ENCODE measurements at places on chromosomes 2 and 18. TPM values are rescaled to one million over a fixed set of nuclear protein-coding genes. Genes with fewer than 3 reads are reported as not detected.

The STON1 gene
- 3.7 TPM for total RNA-seq

The ASPRV1 gene
- total RNA-seq: 0.15 TPM

The RBFA gene
- 40.5 TPM for total RNA-seq

The SPATA3 gene
- not detected for total RNA-seq

The TRAPPC12 gene
- total RNA-seq: 114 TPM

The RAX gene
- total RNA-seq: not detected

The CPO gene
- total RNA-seq: not detected

The RFTN2 gene
- total RNA-seq: 0.10 TPM

- no peak for DNase-seq
These were observed 179.9 kb upstream of the NETO1 start for GRCh38 chr18:73047688-73048087.

DNA sequence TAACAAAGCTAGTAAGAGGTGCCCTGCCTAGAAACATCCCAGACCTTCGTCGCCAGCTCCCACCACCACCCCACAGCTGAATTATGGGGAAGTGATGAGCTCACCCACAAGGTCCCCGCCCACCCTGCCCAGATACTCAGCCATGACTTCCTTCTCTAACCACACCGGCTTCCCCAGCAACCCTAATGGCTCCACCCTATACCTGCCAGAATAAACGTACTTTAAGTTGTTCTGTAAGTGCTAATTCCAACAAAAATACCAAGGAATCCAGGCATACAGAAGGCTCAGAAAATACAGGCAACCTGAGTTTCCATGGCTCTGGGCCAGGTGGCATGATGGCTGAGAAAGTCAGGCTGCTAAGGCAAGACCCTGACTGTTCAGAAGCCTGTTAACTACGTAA lies 39.1 kb downstream of the TMEM163 start:
- DNase-seq: no peak

DNA sequence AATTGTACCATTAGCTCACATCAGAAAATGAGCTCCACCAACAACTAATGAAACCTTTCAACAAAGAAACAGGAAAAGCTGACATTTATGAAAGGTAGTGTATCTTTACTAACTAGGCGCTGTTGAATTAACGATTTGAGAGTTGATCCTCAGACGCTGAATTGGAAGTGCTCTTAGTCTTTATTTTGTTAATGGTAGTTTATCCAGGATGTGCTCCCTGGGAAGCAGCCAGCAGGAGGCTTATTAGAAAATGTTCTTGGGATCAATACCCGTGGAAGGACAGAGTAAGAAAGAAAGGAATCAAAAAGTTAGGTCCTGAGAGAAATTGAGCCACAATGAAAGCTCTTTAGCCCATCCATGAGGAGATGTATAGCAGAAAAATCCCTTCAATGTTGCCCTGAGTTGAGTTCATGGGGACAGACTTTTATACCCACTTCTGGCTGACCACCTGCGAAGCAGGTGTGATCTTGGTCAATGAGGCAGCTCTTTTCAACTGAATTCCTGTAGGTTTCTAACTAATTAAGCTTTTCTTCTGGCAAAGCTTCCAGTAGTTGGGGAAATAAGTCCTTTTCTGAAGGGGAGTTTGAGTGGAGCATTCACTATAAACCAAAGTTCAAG lies 492.6 kb upstream of the REG3G start:
- no peak for DNase-seq

- DNase-seq: no peak
These were observed 61.1 kb downstream of the XRCC5 start for GRCh38 chr2:216170076-216170763.

GRCh38 chr2:38446906-38447561 lies 70.0 kb upstream of the ATL2 start:
- no peak for DNase-seq

DNA sequence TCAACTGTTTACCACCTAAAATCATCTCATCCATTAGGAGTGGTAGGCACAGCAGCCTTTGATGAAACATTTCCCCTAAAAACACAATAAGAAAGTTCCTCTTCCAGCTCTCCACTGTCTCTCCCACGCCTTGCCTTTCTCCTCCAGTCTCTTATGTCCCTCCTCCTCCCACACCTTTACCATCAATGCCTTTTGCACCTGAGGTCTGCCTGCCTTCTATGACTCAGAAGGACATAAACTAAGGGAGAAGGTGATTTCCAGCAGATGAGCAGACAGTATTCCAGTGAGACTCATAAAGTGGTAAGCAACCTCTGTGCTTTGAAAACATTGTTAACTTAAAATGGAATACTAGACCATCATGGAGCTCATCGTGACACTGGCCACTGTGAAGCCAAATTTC lies 34.2 kb upstream of the NDUFV2 start:
- no peak for DNase-seq

DNA sequence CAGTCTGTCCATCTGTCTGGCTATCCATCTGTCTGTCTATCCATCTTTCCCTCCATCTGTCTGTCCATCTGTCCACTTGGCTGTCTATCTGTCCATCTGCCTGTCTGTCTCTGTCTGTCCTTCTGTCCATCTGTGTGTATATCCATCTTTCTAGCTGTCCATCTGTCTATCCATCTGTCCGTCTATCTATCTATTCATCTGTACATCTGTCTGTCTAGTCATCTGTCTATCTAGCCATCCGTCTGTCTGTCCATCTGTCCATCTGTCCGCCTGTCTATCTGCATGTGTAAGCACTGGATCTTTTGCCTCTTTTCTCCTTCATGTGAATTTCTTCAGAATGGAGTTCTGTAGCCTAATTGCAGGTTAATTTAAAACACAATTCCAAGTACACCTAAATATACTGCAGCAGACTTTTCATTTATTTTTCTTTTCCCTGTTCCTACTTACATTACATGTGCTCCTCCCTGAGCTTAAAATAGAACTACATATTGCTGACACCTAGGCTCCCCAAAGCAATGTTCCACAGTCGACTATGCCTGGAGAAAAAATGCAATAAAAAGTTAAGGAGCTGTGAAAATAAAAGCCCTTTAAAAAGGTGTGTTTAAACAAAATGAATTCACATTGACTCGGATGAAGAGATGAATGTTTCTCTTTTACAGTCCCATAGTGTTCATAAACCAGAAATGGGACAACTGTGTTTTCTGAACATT lies 37.4 kb upstream of the TXNDC2 start:
- DNase-seq: no peak

GRCh38 chr2:75200140-75201096 lies 1.1 kb upstream of the TACR1 start:
- peak; percentile 68 for DNase-seq

GRCh38 chr2:170883683-170884082 lies 45.4 kb upstream of the GORASP2 start:
- peak; percentile 76 for DNase-seq

GRCh38 chr2:237774811-237775553 lies 23.6 kb upstream of the RBM44 start:
- peak; percentile 43 for DNase-seq

DNA sequence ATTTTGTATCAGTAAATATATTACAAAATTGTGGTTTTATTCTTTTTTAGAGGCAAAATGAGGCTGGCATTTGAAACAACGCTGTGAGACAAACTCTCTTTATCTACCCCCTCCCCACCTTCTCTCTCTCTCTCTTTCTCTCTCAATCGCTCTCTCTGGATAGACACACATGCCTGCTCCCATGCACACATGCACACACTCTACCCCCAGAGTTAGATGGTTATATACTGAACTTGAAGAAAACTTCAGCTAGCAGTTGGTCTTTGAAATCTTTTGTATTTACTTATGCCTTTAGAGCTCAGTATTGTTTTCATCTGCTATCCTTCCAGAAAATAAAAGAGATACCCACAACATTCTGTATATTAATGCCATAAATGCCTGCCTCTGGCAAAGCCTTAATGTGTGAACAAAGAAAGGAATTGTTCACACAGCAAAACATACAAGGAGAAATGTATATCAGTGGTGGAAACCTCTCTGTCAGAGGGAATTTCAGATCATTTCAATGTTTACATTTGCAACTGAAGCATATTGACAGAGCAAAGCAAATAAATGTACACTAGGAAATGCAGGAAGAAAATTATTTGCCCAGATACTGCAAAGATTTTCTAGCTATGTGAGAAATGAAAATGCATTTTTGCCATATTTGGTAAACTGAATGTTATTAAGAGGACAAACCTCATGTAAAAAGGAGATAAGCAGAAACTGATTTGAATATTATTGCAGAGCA lies 217.0 kb upstream of the UBE2E3 start:
- no peak for DNase-seq

GRCh38 chr18:3793545-3793944 lies 343.6 kb downstream of the TGIF1 start:
- no peak for DNase-seq

GRCh38 chr2:160889439-160890170 lies 270.6 kb upstream of the TANK start:
- DNase-seq: no peak

- no peak for DNase-seq
These were observed 65.0 kb downstream of the SCG2 start for GRCh38 chr2:223537115-223537514.

GRCh38 chr2:237919593-237919992 lies 47.2 kb upstream of the UBE2F start:
- DNase-seq: no peak
